ENCODE measurements at places on chromosomes 12 and 14. TPM values are rescaled to one million over a fixed set of nuclear protein-coding genes. Genes with fewer than 3 reads are reported as not detected.

The C12orf54 gene
- total RNA-seq, result not detected

The SPIC gene
- not detected for total RNA-seq

The CAPZA3 gene
- not detected for total RNA-seq

The NOVA1 gene
- 16.9 TPM for total RNA-seq

The MCRS1 gene
- 45.5 TPM for total RNA-seq

The FZD10 gene
- not detected for total RNA-seq

The RFX4 gene
- not detected for total RNA-seq

- DNase-seq, result peak; percentile 75
Measured at GRCh38 chr14:91113829-91114078, at the start of gene DGLUCY. Gene DGLUCY (plus strand): TSS chr14:91114073. CDS start chr14:91160295, 46,222 bp downstream.

DNA sequence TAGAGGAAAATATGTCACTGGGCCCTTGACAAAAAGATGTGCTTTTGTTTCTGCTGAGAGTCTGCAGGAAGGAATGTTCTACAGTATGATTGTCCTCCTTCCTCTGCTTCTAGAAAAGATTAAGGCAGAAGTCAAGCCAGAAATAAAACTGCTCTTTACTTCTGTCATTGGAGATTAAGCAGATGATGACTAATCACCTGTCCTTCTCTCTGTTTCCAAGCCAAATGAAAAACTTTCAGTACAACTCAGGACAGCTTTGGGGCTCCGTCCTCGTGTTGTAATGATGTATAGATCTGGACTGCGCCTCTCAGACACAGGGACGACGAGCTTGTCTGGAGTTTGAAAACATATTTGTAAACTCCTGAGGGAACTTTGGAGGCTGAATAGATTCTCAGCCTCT lies 159.3 kb downstream of the DYRK2 start:
- peak; percentile 73 for DNase-seq

DNA sequence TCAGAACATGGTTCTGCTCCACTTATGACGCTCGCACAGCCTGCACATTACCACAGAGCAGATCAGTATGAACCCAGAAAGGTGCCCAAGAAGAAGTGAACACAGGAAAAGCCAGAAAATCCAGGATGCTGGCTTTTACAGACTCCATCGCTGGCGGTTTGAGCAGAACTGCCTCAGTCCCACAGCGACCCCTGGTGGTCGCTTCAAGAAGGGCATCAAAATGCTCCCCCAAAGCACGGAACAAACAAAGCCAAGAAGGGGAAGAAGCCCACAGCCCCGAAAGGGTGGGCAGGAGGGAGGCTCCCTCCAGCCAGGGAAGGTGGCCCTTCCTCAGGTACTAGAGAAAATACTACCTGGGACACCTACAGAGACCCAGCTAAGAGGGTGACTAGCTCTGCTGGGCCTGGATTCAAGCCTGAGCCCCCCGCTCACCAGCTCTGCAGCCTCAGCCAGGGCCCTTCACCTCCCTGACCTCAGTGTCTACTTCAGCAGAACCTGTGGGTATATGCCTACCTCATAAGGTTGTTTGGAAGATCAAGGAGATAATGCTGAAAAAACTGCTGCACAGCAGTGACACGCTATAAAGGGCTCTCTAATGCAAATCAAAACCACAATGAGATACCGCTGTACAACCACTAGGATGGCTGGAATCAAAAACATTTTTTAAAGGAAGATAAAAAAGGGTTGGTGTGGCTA lies 98.1 kb downstream of the NCOR2 start:
- DNase-seq, result no peak

GRCh38 chr12:6235499-6235898 lies 35.3 kb downstream of the CD9 start:
- DNase-seq, result no peak

GRCh38 chr12:110948041-110948440 lies 27.7 kb upstream of the MYL2 start:
- DNase-seq, result no peak

GRCh38 chr12:65948320-65949008 lies 124.2 kb downstream of the HMGA2 start:
- peak; percentile 99 for DNase-seq

GRCh38 chr14:52868911-52869618 lies 77.7 kb upstream of the GNPNAT1 start:
- no peak for DNase-seq

DNA sequence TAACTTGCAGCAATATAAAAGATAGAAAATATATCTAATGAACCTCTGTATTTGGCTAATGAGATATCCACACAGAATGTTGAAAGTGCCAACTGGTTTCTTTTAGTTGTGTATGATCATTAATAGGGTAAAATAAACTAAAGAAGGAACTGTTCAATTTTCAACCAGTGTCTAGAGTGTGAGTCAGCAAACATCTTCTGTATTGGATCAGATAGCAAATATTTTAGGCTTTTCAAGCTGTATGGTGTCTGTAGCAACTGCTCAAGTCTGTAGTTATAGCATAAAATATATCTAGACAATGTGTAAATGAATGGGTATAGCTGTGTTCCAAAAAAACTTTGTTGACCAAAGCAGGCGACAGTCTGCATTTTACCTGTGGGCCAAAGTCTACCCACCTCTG lies 23.5 kb upstream of the NOVA1 start:
- no peak for DNase-seq

GRCh38 chr12:115870021-115870420 lies 407.5 kb downstream of the MED13L start:
- DNase-seq, result no peak
